ENCODE measurements at places on chromosomes 1 and 21. TPM values are rescaled to one million over a fixed set of nuclear protein-coding genes. Genes with fewer than 3 reads are reported as not detected.

DNA sequence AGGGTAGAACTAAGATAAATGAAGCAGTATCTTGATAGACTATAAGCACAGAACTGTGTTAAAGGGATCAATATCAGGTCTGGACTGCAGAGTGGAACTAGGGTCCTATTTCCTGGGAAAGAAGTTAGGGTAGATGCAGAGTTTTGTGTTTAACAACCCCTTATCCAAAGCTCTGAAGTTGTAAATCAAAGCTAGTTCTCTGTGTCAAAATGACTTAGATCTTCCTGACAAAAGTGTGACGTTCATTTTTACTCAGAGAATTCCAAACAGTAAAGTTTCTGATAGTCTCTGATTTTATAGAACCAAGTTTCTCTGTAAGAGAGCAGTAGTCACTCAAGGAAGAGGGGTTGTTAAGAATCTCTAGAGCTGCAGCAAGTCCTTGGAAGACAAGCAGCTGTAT lies 8.3 kb downstream of the NUCKS1 start:
- no peak for DNase-seq

DNA sequence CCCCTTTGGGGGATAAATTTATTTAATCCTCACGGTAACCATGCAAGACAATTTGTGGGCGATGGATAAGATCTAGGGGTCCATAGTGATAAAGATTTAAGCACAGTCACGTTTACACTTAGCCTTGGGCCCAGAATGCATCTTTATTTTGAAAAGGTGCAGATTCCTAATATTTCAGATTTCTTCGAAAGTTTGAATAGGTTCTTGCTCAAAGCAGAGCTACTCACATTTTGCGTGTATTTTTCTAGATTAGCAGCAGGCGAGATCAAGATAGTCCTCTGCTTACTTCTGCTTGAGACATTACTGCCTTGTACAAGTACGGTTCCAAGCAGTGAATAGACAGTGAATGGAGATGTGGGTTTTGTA lies 647 bp downstream of the TSEN15 start:
- DNase-seq: no peak

GRCh38 chr1:188499690-188500089 lies 1670.9 kb downstream of the PLA2G4A start:
- DNase-seq: no peak

DNA sequence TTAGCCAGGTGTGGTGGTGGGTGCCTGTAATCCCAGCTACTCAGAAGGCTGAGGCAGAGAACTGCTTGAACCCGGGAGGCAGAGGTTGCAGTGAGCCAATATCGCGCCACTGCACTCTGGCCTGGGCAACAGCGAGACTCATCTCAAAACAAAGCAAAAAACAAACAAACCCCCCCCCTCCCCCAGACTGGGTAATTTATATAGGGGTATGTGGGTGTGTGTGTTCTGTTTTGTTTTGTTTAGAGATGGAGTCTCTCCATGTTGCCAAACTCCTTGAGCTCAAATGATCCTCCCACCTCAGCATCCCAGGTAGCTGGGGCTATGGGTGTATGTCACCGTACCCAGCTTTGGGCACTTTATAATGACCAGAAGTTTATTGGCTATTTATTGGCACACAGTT lies 73.6 kb downstream of the SLC27A3 start:
- no peak for DNase-seq

- no peak for DNase-seq
Measured at GRCh38 chr1:117580882-117581281, 25.0 kb upstream of the TENT5C start.

The ATP1A4 gene
- 0.70 TPM for total RNA-seq

The CELA3A gene
- total RNA-seq: not detected
